Activated gamma-delta T cell (primary cell): ENCODE measurements at places on chromosomes 13 and 19.

DNA sequence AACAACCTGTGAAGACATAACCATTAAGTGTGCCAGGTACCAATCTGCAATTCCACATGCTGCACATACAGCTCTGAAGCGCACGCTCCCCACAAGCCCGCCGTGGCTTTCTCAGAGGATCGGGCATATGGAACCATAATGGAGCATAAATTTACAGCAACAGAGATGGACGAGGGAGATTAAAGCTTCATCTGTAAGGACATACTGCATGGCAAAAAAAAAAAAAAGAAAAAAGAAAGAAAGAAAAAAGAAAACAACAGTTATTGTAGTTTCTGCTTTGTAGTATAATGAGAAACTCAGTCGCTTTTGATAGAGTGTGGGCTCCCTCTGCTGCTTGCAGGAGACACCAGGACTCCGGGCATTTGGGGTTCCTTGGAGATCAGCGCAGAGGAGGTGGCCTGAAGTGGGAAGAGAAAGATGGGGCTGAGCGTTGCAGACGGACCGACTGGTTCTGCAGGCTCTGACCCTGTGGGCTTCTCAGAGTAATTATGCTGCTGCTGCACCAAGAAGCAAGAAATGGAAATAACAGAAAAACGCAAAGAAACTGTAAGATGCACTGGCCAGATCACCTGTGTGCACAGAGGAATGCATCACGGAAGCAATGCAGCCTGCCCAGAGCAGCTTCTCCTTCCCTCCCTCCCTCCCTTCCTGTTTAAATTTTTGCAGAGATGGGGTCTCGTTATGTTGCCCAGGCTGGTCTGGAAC is 10.8 kb upstream of the PDCD5 start:
- no peak for DNase-seq

- no peak for DNase-seq
Observed at GRCh38 chr19:41995959-41996797, 2.1 kb upstream of the ATP1A3 start.

- DNase-seq, result no peak
Observed at GRCh38 chr13:97231118-97231828, 9.1 kb downstream of the MBNL2 start.

GRCh38 chr13:97003071-97003470 is 8.8 kb upstream of the OXGR1 start:
- DNase-seq, result no peak

DNA sequence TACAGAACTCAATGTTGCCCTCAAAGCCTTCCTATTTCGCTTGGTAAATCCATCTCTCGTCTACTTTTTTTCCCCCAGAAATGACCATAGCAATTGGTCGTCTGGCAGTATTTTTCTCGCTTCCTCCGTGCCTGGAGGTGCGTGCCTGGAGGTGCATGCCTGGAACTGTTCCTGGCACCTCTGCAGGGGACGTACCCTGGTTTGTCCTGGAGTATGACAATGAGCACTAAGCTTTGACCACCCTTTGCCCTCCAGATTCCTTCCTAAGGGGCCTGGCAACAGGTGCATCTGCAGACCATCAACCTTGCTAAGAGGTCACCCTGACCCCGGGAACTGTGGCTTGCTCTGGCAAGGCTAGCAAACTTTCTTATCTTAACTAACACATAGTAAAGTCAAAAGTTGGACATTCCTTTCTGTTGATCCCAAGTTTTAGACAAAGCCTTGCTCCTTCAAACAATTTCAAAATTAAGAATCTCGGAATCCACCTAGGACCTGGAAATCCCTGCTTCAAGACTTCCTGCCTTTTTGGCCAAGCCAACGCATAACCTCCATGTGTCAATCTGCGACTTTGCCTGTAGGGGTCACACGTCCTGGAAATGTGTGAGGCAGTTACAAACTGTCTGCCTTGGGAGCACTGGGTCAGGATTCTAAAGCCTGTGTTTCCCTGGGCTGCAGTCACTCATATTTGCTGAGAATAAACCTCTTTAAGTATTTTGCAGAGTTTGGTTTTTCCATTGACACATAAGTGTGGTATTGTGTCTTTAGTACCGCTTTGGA is 28.8 kb upstream of the TUBGCP3 start:
- no peak for DNase-seq

DNA sequence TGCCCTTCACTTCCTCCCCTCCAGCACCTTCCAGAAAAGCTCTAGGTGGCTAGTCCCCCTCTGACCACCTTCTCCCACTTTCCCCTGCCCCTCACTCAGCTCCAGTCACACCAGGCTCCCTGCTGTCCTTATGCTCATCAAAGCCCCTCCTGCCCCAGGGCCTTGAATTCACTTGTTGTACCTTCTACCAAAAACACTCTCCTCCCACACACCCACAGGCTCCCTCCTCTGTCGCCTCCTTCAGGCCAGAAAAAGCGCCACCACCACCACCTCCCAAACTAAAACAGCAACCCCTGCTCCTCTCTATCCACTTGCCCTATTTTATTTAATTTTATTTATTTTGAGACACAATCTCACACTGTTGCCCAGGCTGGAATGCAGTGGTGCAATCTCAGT is 4.8 kb upstream of the CEACAM16 start:
- DNase-seq, result no peak

DNA sequence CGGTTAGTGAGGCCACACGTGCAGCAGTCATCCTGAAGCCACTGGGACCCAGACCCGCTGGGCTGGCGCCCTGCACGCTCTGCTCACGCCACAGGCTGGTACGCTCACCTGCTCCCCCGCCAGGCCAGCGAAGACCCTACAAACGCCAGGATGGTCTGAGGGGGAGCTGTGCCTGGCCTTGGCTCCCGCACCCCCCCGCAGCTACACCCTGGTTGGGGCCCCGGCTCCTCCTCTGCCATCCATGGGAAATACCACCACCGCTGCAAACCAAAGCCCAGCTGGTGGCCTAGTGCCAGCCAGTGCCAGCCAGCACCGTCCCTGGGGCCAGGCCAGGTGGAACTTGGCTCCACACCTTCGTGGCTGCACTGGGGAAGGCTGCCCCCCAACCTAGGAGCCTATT is 23.3 kb upstream of the CACTIN start:
- no peak for DNase-seq

GRCh38 chr19:18045307-18046050 is 37.5 kb downstream of the ARRDC2 start:
- no peak for DNase-seq

DNA sequence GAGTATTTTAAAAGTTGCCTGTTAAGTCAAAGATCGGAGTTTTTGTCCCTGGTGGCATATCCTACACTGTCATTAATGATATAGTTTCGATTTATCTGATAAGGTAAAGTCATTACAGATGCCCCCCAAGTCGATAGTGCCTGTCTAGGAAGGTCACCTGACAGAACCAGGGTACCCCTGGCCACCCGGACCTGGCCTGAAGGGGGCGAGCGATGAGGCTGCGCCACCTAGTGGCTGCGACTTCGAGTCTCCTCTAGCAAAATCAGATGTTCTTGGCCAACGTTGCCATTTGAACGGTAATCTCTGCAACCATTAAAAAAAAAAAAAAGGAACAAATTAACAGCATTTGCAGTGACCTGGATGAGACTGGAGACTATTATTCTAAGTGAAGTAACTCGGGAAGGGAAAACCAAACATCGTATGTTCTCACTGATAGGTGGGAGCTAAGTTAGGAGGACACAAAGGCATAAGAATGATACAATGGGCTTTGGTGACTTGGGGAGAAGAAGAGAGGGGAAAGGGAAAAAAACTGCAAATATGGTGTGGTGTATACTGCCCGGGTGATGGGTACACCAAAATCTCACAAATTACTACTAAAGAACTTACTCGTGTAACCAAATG is 565.1 kb downstream of the LIG4 start:
- DNase-seq, result no peak

GRCh38 chr19:18644196-18645034 is 7.6 kb downstream of the KLHL26 start:
- DNase-seq, result no peak

- DNase-seq, result no peak
Observed at GRCh38 chr19:28614634-28615545, 598.1 kb downstream of the UQCRFS1 start.

GRCh38 chr19:498977-499623 is 2.8 kb downstream of the MADCAM1 start:
- no peak for DNase-seq

- no peak for DNase-seq
Observed at GRCh38 chr19:4374498-4375163, 25.7 kb downstream of the SH3GL1 start.

GRCh38 chr13:97133554-97133953 is 88.6 kb upstream of the MBNL2 start:
- no peak for DNase-seq

DNA sequence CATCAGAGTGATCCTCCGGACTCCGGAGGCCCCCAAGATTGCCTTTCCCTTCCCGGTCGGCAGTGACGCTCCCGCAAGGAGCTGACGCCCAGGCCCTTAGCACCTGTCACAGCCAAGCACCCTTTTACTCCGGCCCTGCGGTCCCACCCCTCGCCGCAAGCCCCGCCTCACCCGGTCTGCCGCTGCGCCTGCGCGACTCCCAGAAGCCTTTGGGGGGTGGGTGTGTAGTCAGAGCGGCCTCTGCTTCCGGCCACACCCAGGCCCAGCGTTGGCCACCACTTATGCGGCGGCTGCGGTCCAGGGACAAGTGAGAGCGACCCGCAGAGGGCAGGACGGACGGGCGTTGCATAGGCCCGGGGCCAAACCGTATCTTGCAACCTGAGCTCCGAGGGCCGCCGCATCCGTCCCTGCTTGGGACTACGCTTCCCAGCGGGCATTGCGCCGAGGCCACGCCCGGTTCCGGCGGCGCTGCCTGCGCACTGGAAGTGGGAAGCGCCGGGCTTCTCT is 441 bp upstream of the ZFP28 start:
- peak; percentile 38 for DNase-seq

GRCh38 chr13:56015919-56016318 is 1124.8 kb upstream of the PRR20A start:
- no peak for DNase-seq

DNA sequence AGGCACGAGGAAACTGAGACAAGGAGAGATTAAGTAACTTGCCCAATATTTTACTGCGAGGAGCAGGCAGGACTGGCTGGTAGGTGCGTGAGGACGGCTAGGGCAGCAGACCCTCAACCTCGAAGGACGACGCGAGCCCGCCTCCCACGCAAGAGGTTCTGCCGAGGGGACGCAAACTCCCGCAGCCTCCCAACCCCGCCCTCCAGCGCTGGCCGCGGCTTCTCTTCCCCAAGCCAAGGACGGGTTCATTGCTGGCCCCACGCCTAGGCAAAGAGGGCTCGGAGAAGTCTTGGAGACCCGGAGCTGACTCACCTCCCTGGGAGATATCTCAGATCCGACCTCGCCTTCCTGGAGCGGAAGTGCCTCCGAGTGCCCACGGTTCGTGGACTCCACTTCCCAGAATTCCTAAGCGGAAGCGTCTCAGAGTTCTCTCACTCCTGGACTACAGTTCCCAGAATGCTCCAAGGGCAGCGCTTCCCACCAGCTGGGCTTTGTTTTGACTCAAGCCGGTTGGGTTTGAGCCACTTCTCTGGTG is at the start of gene ZNF235:
Gene ZNF235 (minus strand): TSS at position 367 of the 535 bp plus-strand sequence. CDS start 1,621 bp downstream, outside the sequence.
- DNase-seq, result no peak
